ENCODE measurements at places on chromosomes 2 and 18.

DNA sequence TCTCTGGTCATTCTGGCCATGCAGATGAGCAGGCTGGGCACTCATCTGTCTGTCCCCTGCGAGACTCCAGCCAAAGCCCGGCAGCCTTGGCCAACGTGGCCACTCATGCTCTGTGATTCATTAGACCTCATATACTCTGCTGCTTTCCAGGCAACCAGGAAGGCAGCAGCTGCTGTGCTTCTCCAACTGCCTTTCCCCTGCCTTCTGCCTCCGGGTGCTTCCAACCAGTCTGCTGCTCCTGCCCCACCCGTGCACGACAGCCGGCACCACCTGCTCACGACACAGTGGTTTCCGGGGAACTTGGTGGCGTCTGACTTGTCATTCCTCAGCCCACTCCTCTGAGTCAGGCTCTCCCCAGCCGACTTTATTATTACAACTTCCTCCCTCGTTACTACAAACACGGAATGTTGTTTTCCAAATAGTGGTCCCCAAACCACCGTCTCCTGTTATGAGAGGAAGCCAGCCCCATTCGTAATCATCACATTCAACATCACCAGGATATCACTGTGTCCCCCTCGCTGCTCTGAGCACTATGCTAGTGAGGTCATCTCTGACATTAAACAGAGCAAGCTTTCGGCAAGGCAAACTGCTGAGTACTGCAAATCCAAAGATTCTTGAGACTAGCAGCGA lies 392.4 kb downstream of the ALK start:
- peak; percentile 71 for DNase-seq

- peak; percentile 31 for DNase-seq
Measured at GRCh38 chr2:37523814-37524362, 147.6 kb downstream of the CDC42EP3 start.

DNA sequence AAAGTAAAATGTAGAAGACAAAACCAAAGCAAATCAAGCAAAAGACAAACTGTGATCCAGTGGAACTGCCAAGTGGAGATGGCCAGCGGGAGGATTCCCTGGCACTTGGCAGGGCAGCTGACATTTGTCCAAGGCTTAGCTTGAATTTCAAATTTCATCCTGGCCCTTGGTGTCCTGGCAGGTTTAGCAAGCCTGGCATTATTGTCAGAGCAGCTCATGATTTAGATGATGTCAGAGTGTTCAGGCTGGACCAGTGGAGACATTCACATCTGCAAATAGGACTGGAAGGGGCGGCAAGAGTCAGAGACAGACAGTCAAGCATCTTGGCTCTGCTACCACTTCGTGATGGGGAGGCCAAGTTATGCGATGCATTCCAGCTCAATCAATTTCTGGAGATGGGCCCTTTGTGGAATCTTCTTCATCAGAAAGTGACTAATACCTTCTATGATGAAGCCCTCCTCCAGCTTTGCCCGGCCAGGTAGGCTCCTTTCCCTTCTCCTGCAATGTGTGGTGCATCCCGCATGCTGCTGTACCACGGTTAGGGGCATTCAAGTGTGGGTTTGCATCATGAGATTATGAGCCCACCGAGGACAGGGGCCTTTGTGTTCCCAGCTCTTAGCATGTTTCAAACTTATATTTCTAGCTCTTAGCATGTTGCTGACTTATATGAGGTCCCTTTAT lies 199.7 kb downstream of the ANKRD30B start:
- DNase-seq, result no peak

- no peak for DNase-seq
Measured at GRCh38 chr2:23992931-23993330, 17.0 kb upstream of the MFSD2B start.

DNA sequence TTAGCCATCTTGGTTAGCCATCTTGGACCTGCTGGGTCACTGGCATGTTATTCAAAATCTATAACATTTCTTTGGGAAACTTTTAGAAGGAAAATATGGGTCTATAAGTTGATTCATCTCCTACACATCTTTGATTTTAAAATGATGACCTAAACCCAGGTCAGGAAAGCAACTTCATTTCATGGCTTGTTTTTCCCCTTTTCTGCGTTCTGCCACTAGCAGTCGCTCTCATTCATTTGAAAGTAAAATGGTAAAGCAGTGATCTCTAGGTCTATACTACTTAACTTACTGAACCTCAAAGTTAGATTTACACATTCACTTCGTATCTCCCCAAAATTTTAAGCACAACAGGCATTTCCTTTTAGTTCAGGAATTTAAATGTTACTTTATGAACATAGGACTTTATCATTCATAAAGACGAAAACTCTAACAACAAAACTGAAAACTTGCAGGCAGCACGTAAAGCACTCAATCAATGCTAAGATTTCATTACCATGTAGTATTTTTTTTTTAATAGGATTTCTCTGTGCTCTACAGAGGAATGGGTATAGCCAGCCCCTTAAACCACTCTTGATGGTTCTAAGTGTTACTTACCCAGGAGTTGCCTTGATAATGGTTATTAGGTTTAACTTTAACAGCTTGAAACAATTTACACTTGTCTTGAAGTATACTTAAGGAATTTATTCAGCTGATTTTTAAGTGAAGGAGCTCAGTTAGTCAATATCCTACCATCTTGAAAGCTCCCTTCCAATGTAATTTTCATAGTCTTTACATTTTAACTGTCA lies 62.5 kb downstream of the GORASP2 start:
- no peak for DNase-seq

GRCh38 chr2:72276876-72277275 lies 129.2 kb upstream of the CYP26B1 start:
- no peak for DNase-seq

- peak; percentile 20 for DNase-seq
Measured at GRCh38 chr2:174176898-174177297, 71.4 kb downstream of the OLA1 start.

GRCh38 chr2:74007711-74008110 lies 23.0 kb downstream of the TET3 start:
- no peak for DNase-seq

DNA sequence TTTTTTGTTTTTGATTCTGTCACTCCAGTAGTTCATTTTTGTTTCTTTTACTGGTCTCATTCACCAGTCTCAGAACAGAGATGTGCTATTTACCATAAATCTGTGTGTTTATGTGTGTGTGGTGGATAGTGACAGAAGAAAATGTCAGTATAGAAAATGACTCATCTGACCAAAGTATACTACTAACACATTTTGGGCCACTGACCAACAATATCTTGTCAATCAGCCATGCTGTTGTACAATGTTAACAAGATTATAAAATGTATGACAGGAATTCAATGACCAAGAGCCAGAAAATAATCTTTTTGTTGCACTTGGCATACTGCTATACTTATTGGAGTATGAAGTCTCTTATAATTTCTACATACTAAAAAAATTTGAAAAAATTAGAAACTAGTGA lies 1081.4 kb upstream of the NRXN1 start:
- DNase-seq, result no peak

DNA sequence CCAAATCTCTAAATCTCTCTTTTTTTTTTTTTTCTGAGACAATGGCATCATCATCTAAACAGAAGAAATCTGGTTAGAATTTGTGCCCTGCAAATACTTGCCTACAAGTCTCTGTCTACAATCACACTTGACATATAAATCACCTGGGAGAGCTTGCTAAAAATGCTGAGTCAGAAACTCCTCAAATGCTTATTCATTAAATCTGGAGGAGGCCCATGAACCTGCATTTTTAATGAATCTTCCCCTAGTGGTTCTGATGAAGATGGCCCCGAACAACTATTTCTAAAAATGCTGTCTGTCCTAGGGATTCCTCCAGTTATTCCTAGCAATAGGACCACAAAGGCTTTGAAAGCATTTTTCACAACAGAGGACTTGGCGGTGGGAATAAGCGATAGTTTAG lies 1.6 kb upstream of the CSRNP3 start:
- DNase-seq, result no peak

DNA sequence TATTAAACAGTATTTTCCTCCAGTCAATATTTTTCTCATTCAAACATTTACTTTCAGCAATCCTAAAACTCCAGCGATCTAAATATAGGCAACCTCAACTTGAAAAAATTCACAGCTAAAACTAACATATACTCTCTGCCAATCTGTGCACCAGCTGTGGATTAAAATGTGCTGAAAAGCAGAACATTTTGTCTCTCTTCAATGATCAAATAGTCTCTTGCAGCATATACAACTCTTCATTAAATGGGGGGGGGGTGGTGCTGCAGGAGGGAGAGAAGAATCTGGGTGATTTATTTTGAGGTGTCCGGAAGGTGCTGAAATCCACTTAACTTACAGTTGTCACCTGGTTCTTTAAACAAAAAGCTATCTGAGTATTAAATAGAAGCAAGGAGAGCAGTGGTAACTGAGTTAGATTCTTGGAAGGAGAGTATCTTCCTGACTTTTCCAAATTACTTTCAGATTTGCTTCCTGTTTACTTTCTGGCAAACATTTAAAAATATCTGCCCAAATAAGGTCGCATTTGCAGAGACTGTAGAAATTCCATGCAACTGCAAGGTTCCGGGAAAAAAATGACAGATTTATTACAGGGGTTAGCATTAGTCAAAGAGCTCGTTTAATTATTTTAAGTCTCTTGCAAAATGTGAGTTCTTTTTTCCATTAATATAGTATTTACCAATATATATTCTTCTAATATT lies 904.7 kb upstream of the ACVR2A start:
- no peak for DNase-seq

DNA sequence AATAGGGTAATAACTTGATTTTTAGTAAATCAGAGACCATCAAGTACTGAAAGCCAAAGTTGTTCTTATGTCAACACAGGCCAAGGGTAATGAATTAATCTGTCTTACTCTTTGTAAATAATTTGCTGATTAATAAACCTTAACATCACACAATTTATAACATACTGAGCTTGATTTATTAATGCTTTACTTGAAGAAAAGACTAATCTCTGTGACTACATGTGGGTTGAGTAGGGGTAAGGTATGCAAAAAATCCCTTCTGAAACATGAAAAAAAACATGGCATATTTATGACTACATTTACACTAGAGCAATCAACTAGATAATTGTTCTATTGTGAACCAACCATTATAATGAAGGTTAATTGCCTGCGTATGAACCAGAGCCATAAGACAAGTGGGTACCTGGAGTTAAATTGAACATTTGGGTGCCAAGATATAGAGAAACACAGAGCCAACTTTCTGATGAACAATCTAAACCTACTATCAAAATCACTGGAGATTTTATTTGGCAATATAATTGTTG lies 67.7 kb upstream of the GRB14 start:
- DNase-seq, result no peak

- DNase-seq, result no peak
Measured at GRCh38 chr2:5537180-5537688, 154.9 kb upstream of the SOX11 start.

- DNase-seq, result no peak
Measured at GRCh38 chr2:56476509-56477071, 292.8 kb downstream of the CCDC85A start.

- no peak for DNase-seq
Measured at GRCh38 chr2:204948822-204949221, 403.5 kb downstream of the PARD3B start.

DNA sequence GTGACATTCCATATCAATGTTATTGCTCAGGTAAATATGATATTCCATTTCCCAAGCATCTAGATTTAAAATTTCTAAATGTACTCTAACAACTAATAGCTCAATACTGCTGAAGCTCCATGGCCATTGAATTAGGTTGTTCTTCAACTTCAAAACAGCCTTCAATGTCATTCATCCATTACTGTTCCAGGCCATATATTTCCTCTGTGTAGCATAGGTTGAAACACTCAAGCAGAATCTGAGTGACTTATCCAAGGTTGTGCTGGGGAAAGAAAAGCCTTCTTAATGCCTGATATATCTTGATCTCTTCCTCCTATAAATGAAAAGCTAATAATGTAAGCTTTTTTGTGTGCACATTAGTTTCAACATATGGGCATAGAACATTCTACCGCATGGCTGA lies 142.1 kb upstream of the ARL4C start:
- DNase-seq, result no peak

DNA sequence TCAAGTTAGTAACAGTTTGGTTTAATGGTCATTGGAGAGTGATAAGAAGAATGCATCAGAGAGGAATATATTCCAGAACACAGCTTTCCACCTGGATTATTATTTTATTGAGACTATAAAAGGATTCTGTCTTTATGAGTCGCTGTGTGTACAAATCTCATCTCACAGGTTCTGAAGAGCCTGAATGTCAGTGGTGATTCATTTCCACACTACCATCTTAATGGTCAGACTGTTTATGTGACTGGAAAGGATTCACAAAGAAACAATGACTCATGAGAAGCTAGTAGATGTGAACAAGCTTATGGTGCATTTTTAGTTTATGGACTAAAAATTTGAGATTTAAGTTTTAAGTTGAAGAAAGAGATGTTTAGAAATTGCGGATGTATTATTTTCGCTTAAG lies 685.4 kb upstream of the NRXN1 start:
- DNase-seq, result peak; percentile 1

- no peak for DNase-seq
Measured at GRCh38 chr2:9634133-9634532, 3.3 kb upstream of the YWHAQ start.

- no peak for DNase-seq
Measured at GRCh38 chr2:115796078-115796477, 1353.6 kb downstream of the DPP10 start.

DNA sequence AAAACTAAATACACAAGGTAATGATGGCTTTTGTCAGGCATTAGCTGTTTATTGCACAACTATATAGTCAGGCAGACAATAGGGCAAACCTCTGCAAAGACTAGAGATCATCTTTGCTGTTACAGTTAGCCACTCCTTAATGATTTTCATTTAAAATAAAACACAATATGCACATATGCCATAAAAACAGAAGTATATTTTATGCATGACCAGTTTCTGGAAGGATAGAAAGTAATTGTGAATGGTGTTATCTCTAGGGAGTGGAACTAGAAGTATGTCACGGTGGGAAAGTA lies 102.0 kb downstream of the CHN1 start:
- no peak for DNase-seq

- DNase-seq, result peak; percentile 26
Measured at GRCh38 chr2:225756198-225756597, 356.7 kb downstream of the NYAP2 start.

- DNase-seq, result no peak
Measured at GRCh38 chr2:106137731-106138521, 56.2 kb downstream of the UXS1 start.

DNA sequence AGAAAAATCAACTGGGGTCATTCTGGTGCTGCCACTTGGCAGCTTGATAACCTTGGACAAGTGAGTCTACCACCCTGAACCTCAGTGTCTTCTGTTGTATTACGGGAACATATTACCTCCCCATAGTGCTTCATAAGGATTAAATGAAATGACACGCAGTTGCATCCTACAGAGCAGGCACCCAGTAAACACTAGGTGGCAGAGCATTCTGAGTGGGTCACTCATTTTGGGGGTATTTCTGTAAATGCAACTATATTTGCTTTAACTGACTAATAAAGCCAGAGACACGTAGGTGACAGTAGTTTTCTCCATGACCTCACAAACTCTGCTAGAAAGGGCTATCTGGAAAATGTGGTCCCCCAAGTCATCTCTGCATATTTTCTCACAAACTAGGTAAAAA lies 4.7 kb downstream of the CD226 start:
- no peak for DNase-seq
